Calu3 (cell line): ENCODE measurements at places on chromosomes 3 and 15.

DNA sequence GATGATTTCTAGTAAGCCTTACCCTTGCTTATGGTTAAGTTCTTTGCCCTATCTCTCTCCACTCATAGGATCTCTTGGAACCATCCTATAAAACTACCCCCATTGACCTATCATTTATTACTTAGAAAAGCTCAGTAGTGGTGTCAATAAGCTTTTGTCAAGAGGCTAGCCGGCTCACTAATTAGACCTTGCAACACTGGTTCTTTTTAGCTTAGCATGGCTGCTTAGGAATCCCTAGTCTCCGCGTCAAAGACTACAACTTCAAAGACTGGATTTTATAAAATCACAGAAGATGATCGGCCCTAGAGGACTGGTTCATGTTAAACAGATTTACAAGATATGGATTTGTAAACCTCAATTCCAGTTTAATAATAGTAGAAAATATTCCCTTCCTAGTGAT is 7.6 kb downstream of the PPARG start:
- H3K4me1 ChIP-seq = peaks cover 34% of the 10 kb centered on the region
- no peak for DNase-seq
- no peak overlapping the region for H3K4me3 ChIP-seq
- H3K36me3 ChIP-seq = peaks cover 24% of the 10 kb centered on the region

- no peak overlapping the region for H3K27ac ChIP-seq
- no peak overlapping the region for H3K4me3 ChIP-seq
- DNase-seq = no peak
Observed at GRCh38 chr3:137264071-137264820, 306.5 kb downstream of the IL20RB start.

GRCh38 chr3:56795829-56796185 is 5.9 kb downstream of the ARHGEF3 start:
- H3K27ac ChIP-seq = no peak overlapping the region
- no peaks in the 10 kb centered on the region for H3K27me3 ChIP-seq
- H3K36me3 ChIP-seq = no peaks in the 10 kb centered on the region
- DNase-seq = no peak

DNA sequence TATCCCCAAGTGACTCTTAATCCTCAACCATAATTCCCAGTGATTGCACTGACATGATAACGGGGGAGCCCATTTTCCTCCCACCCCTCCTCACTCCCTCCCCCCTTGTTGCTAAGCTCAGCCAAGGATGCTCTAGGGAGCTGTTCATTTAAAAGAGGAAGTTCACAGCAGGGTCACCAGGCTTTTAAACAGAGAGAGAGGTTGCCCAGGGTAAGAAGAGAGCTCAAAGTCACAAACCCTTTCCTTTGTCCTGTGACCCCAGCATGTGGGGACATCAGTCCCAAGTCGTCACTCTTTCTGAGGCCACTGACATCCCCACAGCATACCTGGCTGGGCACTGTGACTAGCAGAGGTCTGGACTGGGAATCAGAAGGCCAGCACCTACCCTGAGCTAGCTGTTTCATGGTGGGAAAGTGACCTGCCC is 144.1 kb downstream of the RORA start:
- H3K4me1 ChIP-seq = no peaks in the 10 kb centered on the region
- H3K27ac ChIP-seq = no peak overlapping the region
- H3K36me3 ChIP-seq = no peaks in the 10 kb centered on the region
- H3K27me3 ChIP-seq = peaks cover 81% of the 10 kb centered on the region
